ENCODE measurements at places on chromosomes 12 and 14.
A peak's percentile ranks its signal among the peaks of the same experiment; 100 is the strongest.

DNA sequence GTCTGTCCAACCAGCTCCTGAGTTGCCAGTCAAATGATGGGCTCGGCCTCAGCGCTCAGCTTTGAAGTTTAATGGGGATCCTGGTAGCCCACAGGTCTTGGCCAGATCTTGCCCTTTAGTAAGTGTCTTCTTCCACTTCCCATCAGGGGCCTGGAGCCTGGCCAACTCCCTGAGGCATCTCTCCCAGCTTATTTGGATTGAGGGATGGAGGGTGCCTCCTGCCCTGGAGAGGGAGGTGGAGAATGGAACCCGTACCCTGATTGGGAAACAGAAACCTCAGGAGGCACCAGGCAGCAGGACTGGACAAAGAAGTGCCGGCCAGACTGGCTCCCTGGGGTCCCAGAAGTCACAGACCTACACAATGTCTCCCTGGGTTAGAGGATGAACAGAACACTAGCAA is 40.5 kb upstream of the LTBP2 start:
- no peak for DNase-seq

- no peak for DNase-seq
Measured at GRCh38 chr14:42323426-42323825, 716.8 kb downstream of the LRFN5 start.

GRCh38 chr12:24360907-24361306 is 411.4 kb upstream of the SOX5 start:
- no peak for DNase-seq

- no peak for DNase-seq
Measured at GRCh38 chr14:48643241-48643640, 942.9 kb downstream of the RPS29 start.

- no peak for DNase-seq
Measured at GRCh38 chr12:62718762-62719426, 216.1 kb downstream of the PPM1H start.

- no peak for DNase-seq
Measured at GRCh38 chr12:13628067-13628466, 353.3 kb downstream of the GRIN2B start.

DNA sequence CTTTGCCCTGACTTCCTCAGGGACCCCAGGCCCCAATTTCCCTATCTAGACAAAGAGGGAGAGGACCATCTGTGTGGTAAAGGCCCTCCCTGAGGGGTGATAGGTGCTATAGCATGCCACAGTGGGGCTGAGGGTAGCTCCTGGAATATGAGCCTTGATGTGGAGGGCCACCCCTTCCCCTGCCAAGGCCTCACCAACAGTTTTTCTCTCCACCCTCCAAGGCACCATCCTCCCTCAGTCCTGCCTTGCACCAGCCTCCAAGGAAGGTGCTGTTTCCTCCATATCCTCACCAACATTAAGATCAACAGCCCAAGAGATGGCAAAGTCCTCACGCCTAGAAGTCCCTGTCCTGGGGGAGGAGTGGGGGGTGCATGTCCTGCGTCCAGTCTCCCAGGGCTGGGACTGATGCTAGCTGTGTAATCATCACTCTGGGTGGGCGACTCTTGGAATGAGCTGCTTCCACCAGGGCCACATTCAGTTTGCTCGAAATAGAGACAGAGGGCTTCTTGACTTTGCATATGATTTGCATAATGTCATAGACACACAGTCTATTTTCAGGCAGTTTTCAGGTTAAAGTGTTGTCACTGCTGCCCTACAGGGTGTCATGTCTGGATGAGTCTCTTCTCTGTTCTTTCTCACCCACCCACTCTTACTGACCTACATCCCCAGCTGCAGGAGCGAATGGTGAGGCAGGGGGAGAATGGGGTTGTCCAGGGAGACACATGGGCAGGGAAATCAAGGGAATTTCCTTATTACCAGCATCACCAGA is 17.4 kb downstream of the ACVRL1 start:
- DNase-seq: no peak

DNA sequence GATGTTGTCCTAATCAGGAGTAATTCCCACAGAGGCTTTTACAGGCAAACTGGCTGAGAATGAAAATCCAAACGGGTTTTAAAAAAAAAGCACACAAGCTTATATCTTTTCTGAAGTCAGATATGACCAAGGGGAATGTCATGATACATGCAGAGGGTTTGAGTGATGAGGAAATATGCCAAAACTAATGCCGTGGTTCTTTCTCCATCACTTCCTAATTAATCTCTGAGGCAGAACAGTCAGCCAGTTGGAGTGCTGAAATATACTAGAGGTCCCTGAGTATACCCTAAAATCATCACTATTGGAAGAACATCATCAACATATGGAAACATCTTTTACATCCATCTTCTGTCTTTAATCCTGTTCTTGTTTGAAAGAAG is 160.8 kb upstream of the FAR2 start:
- DNase-seq: no peak

DNA sequence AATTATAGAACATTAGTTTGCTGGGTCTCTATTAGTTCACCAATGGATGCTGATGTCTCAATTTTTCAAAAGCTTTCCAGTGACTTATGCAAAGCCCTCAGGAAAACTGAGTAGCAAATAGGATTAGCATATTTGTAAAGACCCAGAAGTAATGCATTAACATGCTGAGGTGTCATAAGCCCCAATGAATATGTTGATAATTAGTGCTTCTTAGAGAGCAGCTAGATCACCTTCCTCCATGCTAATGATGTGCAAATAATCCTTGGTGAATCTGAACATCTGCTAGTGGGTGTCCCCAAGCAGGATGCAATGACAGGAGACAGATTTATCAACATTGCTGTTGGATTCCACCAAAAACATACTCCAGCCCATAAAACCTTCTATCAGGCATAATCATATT is 19.0 kb downstream of the IFNG start:
- DNase-seq: no peak

DNA sequence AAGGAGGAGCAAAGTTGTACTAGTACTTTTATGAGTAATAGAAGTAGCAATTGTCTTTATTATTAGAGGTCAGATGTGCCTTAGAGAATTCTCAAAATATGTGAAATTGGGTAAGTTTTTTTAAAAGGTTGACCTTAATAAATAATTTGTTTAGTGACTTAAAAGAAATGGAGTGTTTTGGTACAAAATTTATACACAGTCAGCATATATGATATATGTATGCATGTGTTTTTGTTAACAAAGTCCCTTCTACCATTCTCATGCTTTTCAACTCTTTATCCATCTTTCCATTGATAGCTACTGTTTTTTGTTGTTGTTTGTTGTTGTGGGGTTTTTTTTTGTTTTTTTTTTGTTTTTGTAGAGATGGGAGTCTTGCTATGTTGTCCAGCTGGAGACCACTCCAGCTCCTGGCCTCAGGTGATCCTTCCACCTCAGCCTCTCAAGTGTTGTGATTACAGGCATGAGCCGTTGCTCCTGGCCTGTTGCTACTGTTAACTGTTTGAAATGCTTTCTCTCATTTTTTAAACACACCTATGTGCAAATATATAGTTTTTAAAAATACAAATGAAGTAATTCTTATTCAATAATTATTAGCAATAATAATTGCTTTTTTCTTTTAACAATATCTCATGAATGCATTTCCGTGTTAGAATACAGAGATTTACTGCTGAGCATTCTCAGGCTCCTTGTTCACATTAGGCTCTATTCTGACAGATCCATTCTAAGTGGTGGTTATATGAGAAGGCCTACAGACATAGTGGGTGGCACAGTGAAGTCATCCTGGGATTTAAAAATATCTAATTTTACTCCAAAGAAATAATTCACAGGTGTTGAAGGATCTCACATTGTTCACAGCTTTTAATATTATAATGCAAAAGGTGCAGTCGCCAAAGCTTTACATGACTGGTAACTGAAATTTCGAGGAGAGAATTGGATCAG is 10.4 kb downstream of the NAA30 start:
- DNase-seq: no peak

DNA sequence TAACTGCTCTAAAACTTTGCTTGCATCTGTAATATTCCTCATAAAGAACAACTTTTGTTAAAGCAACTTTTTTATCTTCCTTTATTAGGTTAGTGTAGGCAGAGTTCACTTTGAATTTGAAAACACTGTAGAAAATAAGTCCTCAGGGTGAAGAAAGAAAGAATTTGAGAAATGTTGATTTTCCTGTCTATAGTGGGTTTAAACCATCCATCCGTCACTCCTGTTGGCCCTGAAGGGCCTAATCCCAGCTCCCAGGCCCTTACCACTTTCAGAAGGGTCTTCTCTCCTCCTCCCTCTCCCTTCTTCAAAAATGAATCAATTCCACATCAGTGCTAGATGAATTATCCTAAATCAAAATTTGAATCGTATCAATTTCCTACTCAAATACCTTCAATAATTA is 4.9 kb upstream of the SLC2A3 start:
- DNase-seq: no peak

DNA sequence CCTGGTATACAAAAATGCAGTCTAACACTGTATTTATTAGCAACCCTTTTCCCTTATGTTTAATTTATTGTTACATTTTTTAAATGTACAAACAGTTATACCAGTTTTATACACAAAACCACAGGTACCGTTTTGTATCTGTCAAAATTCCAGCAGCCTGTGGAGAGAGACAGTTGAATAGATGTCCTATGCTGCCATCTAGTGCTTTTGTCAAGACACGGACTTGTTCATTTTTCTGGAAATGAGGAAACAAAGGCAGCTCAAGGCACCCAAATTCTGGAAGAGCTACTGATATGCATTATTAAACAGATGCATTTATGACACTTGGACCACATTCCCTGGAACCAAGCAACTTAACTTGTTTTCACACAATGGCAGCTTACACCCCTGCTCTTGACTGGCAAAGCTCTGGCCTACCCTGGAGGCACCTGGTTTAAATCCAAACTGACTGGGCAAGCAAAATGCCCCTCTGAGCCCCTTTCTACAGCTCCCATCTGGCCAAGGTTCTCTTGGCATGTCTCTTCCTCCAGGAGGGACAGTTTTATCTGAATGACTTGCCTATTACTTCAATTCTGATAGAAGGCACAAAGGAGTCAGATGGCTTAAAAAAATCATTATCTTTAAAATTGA is 286.9 kb upstream of the PRKD1 start:
- DNase-seq: no peak

- no peak for DNase-seq
Measured at GRCh38 chr12:114993165-114993564, 309.2 kb upstream of the TBX3 start.

- no peak for DNase-seq
Measured at GRCh38 chr14:53458368-53458814, 305.3 kb upstream of the DDHD1 start.

- DNase-seq: peak; percentile 73
Measured at GRCh38 chr12:123363740-123364531, 711 bp downstream of the SBNO1 start.

DNA sequence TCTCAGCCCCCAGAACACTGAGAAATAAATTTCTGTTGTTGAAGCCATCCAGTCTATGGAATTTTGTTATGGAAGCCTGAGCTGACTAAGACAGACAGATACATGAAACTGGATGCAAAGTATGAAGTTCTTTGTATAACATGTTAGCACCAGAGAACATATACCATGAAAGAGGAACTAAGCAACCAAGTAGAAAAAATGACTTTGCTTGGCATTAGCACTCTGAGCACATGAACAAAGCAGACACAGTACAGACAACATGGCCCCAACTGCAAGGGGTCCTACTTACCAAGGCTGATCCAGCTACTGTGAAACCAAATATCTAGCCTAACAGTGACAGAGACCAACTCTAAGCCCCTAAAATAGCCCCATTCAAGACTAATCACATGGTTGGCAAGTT is 13.8 kb downstream of the EXOC5 start:
- DNase-seq: no peak

DNA sequence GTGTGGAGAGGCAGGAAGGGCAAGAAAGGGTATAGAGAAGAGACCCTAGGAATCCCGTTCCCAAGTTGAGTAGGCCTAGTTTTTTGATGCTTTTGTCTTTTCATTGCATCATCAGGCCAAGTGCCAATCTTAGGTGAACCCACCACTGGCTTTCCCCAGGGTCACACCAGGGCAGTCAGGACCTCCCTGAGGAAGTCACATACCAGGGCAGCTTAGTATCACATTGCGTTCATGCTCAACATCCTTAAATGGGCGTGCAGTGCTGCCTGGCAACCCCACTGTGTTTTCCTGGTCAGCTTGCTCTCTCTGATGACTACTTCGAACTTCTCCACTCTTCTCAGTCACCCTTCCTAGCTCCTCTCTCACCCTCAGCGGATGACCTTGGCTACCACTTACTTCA is 9.0 kb downstream of the ASIC1 start:
- no peak for DNase-seq

DNA sequence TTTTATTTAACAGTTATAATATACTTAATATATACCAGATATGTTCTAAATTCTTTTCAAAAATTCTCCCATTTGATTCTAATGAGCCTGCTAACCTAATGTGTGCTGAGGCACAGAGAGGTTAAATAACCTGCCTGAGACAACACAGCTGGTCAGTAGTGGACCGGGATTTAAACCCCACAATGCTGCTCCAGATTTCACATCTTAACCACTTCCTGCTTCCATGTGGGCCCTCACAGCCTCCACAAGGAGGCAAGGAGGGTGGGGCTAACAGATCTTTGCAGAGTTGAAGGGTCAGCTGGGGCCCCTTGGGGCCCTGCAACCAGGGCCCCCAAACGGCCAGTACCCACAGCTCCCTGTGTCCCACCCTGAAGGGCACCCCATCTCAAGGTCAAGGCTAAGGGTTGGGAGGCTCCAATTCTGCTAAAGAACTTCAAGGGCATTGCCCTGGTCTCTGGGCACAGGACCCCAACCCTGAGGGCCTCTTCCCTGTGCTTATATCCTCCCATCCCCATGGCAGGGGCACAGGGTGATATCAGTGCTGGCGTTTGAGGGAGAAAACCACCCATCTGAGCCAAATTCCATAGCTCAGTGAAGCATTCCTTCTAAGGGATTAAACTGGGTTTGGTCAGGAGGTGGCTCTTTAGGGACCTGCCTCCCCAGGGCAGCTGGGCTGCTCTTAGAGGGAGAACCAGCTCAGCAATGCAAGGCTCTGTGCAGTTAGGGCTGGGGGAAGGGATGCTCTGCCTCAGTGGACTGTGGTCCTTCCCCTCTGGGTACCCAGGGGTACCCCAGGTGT is 2.2 kb downstream of the KRT80 start:
- DNase-seq: no peak

DNA sequence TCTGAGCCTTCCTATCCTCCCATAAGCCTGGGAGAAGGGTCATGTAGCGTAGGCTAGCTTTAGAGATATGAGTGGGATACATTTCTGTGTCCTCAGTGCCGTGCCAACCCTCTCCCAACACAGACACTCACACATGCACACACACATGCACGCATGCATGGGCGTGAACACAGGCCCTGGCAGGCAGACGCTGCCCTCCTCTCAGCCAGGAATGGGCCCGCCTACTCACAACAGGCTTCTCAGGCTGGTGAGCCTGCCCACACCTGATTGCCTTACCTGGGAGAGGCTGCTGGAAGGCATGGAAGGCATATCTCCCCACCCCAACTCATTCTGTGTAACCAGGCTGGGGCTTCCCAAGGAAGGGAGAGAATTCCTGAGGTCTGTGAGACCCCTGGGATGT is 12.8 kb upstream of the ACVR1B start:
- no peak for DNase-seq

GRCh38 chr14:37599507-37600368 is 4.3 kb downstream of the TTC6 start:
- DNase-seq: peak; percentile 45

- peak; percentile 30 for DNase-seq
Measured at GRCh38 chr14:24162093-24162492, 1.0 kb downstream of the IRF9 start.

- DNase-seq: no peak
Measured at GRCh38 chr12:111214401-111214800, 154.5 kb downstream of the PHETA1 start.
